NCI-H510A treated with DMSO at 0.1 percent for 48 hours (cell line): ENCODE measurements at places on chromosomes 16 and 17.

DNA sequence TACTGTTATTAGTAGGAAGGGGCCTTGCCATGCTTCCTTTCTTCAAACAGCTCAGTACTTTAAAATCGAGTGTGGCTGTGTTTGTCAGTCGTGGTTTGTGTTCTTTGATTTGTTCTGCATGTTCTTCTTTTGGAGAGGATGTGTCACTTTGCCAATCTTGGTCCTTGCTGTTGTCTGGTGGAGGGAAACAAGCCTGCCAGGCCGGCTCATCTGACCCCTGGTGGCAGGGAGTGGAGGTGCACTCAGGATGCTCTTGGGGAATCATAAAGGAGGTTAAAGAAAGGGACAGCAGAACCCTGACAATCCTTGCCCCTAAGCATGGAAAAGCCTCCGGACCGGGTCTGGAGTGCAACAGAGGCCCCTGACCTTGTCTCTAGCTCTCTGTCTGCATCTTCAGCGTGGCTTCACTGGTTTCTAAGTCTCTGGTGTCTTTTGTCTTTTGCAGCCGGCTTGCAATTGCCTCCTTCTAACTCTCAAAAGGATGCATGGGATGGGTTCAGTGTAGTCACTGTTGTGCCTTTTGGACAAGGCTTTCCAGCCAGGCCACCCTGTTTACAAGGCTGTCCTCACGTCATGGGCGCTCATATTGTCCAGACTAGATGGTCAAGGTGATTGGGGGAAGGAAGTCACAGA is 135.8 kb downstream of the WWOX start:
- DNase-seq = peak; percentile 26

DNA sequence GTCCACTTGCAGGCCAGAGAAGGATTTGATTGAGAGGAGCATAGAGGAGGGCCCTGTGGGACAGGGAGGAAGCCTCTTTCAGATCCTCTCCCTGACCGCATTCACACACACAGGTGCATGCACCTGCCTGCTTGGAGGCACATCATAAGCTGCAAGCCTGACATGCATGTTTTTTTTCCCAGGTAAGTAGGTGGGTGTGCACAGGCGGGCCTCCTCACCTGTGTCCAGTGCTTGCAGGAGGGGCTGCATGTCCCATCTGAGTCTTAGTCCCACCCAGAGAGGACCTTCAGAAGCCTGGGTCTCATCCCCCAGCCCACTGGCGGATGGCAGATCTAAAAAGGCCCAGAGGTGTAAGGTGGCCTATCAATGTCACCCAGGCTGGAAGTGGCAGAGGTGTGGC is 130.8 kb downstream of the TMEM132E start:
- no peak for DNase-seq

DNA sequence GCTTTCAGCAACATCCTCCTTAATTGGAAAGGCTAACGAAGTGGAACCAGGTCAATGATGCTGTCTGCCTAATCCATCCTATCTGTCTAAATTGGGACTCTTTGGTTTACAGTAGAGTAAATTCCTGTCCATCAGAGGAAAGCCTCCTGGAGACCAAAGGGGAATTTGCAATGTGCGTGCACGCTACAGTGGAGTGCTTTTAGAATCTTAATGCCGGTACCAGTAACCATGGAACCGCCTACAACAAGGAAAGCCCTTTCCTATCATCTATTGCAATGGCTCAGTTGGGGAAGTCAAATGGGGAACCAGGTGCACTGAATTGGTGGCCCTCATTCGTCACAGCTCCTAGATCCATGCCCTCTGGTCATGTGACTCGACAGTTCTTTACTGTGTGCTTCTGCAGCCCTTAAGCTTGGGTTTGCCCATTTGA is 110.1 kb downstream of the XYLT1 start:
- DNase-seq = no peak

DNA sequence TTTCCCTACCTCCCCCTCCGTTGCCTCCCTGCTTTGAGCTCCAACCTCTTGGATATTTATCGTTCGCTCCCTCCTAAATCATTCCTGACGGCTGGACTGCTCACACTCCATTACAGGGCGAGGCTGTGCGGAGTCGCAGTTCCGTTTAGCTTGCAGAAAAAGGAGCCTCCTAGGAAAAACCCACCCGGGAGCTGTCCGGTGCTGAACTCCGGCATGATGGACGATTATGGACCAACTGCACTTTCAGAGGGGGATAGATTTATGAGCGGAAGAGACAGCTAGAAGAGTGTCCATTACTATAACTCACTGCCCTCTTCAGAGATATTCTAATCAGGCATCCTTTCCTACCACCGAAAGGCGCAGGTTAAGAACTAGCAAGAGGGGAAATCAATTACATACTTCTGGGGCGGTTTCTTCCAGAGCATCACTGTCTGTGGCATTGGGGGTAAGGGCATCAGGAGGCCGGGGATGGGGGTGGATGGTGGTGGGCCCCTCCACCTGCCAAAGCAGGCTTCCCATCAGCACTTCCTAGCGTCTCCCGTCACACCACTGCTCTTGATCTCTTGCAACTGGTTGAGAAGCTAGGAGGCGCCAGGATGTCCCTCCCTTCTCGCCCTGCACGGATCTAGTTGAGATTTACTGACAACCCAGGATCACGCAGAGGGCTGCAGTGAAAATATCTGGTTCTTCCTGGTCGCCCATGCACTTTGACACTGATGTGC is 251.2 kb downstream of the ENGASE start:
- DNase-seq = no peak

- no peak for DNase-seq
Observed at GRCh38 chr17:67765623-67766022, 47.9 kb downstream of the NOL11 start.

GRCh38 chr16:47644166-47644565 is 183.0 kb downstream of the PHKB start:
- DNase-seq = no peak
